Vagina (tissue), 2 donors: ENCODE measurements at places on chromosomes 3 and 15. TPM values are rescaled to one million over a fixed set of nuclear protein-coding genes. Genes with fewer than 3 reads are reported as not detected.

Gene SST
- total RNA-seq, result 23.8 TPM

Gene SLC27A2
- total RNA-seq, result 3.2 TPM

Gene CRABP1
- not detected for total RNA-seq

Gene STRIT1
- total RNA-seq, result not detected

Gene DGKG
- total RNA-seq, result 2.5 TPM

Gene FBXL22
- total RNA-seq, result 10.1 TPM

Gene TNFAIP8L3
- 21.9 TPM for total RNA-seq

Gene GALNT15
- 225 TPM for total RNA-seq

Gene ANKUB1
- not detected for total RNA-seq

Gene UQCRC1
- total RNA-seq, result 190 TPM

Gene CCDC39
- total RNA-seq, result not detected

Gene HDGFL3
- 27.7 TPM for total RNA-seq

Gene CCR4
- total RNA-seq, result 0.49 TPM

Gene CYP8B1
- not detected for total RNA-seq

Gene TM4SF4
- total RNA-seq, result not detected
